H9 (cell line): ENCODE measurements at places on chromosomes 3 and 15. TPM values are rescaled to one million over a fixed set of nuclear protein-coding genes. Genes with fewer than 3 reads are reported as not detected.

GRCh38 chr3:42653560-42654330 lies at the start of gene ZBTB47:
ZBTB47 (plus strand) TSS chr3:42653697; CDS start chr3:42658356, 4,659 bp downstream.
- peak; percentile 38 for DNase-seq

The PLA2G4D gene
- 0.33 TPM in 1 of 2 replicates, not detected in the other for total RNA-seq

The FBXO40 gene
- 0.04 and 0.15 TPM in 2 replicates for total RNA-seq

DNA sequence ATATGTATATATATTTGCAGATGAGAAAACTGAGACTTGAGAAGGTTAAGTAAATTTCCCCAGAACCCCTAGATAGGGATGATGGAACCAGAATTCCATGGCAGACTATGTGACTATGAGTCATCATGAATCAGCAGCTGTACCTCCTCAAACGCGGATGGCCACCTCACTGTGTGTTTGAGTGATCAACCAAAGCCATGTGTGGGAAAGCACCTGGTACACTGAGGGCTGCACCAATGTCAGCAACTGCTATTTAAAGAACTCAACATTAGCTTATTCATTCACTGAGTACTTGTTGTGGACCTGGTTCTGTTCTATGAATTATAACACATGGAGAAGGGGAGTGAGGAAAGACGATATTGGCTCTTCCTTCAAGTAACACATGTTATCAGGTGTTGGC lies 377.0 kb downstream of the GAP43 start:
- DNase-seq: no peak

DNA sequence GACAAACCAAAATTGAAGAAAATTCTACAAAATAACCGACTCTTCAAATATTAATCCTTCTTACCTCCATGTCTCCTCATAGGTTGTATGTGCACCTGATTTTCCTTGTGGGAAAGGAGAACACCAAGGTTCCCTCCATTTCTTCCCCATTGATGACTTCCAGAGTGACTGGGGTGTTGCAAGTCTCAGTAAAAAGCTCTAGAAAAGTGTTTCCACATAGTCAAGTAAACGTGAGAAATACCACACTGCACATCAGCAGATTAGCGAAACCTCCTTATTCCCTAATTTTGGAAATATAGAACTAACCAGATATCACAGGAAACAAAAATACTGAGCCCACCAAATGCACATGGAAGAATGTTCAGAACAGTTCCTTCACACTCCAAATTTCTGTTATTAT lies 4.9 kb upstream of the RPN1 start:
- no peak for DNase-seq
